ENCODE measurements at places on chromosomes 6 and 20.

DNA sequence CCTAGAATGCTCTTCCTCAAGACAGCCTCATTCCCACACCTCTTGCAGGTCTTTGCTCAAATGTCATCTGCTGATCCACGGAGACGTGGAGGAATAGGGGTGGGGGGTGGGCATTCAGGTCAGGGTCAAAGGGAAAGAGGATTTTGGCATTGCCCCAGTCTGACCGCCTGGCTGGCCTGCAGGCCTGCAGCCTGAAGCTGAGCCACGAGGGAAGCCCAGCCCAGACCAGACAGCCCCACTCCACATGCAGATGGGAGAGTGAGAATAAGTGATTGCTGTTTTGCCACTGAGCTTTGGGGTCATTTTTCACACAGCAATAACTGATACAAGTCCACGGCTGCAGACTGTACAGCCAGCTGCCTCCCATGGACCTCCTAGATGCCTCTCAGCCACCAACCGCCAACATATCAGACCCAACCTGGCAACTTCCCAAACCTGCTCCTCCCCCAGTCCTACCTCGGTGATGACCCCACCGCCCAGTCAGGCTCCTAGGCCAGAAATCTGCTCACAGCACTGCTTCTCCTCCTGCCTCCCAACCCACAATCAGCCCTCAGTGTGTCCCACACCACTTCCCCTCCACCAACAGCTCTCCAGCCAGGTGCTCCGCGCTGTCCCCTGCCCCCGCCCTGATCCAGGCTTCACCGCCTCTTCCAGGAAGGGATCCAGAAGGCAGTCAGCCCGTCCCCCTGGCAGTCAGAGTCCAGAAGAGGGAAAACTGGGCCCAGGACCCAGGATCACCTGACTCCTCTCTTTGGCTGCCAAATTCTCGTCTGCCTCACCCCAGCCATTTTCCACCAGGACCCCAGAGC is 14.0 kb downstream of the KIAA1755 start:
- no peak for DNase-seq

DNA sequence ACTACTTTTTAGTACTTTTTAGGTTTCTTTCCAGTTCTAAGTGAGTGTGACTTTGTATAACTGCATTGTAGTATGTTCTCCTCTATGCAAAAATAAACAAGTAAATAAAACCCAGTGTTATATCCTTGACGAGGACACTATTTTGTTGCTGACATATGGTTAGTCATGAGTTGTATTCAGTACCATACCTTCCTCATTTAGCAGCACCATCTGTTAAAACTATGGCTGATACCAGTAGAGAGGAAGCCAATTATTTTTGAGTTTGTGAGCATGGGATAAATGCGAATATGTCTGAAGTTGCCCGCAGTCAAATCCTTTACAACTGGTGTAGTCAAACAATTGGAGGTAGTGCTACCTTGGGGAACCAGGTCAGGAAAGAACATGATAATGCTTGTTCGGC is 74.1 kb downstream of the CDKAL1 start:
- DNase-seq = no peak

GRCh38 chr6:24080711-24081110 is 45.3 kb upstream of the NRSN1 start:
- no peak for DNase-seq

GRCh38 chr20:1734269-1734858 is 76.8 kb upstream of the SIRPG start:
- no peak for DNase-seq

DNA sequence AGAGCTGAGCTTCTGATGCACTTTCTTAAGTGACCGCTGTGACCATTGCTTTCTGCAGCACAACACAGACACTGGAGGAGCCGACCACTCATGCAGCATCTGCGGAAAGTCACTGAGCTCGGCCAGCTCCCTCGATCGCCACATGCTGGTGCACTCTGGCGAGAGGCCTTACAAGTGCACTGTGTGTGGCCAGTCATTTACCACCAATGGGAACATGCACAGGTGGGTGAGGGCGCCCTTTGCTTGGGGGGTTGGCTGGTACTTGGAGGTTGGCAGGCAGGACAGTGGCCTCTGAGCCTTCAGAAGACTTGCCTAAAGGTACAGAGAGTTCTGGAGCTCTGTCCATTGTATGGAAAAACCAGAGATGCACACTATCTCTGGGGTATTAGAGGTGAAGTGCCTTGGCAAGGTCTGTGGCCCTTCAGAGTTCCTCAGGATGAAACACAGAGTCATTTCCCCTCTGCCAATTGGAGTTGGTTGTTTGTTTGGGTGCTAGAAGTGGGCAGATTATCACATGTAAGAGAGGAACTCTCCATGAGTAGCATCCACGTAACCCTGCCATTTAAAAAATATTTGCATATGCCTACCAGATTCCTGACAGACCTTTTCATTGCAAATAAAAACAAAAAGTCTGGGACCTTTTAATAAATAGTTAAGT is 81.5 kb downstream of the RREB1 start:
- DNase-seq = no peak

GRCh38 chr6:74925683-74926082 is 280.2 kb downstream of the COL12A1 start:
- no peak for DNase-seq

GRCh38 chr6:143901885-143902750 is 37.8 kb downstream of the ZC2HC1B start:
- no peak for DNase-seq

DNA sequence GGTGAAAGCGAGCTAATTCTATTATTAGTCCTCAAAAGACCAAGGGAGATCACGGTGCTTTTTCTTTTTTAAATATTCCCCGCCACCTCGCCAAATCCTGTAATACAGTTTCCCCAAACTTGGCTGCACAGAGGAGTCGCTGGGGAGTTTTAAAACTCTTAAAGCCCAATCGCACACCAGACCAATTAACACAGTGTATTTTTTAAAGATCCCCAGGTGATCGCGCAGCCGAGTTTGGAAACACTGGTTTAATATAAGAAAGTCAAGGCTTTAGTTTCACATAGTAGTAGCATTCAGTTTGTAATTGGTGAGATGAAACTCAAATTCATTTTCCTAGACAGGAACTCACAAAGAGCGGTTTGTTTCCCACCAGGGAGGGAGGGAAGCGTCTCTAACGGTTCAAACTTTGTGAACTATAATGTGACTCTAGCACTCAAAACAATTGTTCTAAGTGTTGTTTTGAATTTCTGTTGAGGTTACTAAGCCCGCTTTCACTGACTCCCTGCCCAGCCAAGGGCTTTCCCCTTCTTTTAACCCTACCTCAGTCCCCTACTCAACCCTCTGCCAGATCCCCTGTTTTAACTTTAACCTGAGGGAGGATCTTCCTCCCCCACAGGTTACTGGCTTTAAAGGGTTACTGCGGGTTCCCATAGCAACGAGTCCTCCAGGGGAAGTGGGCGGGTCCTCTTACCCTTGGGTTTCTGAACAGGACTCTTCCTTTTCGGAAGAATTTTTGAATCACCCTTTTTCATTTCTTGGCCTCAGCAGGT is 25.7 kb upstream of the BTBD3 start:
- peak; percentile 55 for DNase-seq

- DNase-seq = no peak
Observed at GRCh38 chr6:1840491-1841121, 230.9 kb downstream of the FOXC1 start.

GRCh38 chr20:20761301-20761700 is 48.9 kb upstream of the RALGAPA2 start:
- DNase-seq = no peak

DNA sequence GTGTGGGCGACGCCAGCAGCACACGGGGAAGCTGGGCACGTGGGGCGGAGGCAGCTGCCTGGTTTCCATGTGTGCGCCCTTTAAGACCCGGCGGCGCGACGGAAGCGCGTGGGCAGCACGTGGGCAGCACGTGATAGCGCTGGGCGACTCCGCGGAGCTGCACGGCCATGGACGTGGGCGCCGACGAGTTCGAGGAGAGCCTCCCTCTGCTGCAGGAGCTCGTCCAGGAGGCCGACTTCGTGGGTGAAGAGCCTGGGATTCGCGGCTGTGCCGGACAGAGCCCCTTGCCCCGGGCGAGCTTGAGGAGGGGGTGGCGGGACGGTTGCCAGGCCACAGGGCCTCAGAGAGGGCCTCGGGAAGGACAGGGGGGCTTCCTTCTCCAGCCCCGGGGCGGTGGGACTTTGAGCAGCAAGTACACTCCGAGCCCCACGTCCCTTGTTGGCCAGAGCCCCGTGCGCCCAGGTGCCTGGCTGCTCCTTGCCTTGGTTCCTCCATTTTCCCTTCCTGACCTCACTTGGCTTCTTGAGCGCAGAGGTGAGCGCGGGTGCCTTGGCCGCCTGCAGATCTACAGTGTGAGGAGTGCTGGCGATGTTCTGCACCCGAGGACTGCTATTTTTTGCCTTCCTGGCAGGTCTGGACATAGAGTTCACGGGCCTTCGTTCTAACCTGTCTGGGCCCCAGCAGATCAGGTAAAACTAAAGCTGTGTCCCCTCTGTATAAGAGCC is at the start of gene PNLDC1:
TSS of gene PNLDC1 (plus strand) at position 136 of the 725 bp plus-strand sequence. CDS start at position 168, 32 bp downstream.
- DNase-seq = no peak

DNA sequence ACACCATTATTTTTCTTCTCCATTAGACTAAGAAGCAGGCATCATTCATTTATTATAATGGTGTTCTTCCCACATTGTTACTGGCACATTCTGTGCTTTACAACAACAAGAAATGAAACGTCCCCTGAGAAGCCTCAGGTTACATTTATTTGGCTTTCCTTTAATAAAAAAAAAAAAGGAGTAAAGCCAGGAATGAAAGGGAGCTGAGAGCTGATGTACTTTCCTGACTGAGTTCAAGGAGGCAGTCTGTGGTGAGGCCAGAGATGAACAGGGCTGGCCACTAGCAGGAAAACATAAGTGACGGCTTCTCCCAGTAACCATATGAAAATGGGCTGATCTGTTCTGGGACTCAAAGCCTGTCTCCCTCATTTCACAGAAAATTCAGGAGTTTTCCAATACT is 742.1 kb downstream of the MAFB start:
- DNase-seq = no peak

- no peak for DNase-seq
Observed at GRCh38 chr6:75347898-75348610, 63.5 kb upstream of the TMEM30A start.

DNA sequence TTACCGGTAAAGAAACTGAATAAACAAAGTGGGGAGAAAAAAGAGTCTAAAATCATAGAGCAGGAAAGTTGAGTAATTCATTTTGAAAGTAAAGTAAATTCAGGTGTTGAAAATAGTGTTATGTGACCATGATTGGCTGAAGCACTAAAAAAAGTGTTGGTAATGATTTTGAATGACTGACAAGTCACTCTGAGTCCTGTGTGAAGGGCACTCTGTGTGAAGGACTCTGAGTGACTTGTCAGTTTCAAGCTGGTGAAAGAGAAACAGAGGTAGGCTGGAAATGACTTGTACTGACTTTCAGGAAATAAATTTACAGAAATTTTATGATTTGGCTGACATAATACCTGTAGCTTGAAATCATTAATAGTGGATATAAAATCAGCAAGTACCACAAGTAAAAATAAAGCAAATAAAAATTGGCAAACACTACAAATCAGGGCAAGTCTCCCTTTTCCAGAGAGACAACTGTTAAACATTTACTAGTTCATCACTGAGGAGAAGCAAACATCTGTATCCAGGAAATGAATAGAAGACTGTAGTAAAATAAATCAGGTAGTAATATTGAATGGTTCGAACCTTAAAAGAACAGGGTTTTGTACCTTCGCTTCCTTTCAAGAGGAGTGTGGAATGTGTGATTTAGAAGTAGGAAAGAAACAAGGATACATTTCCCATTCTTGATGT is 630.6 kb downstream of the GRIK2 start:
- DNase-seq = no peak

GRCh38 chr6:56156643-56157042 is 90.7 kb downstream of the COL21A1 start:
- DNase-seq = no peak

DNA sequence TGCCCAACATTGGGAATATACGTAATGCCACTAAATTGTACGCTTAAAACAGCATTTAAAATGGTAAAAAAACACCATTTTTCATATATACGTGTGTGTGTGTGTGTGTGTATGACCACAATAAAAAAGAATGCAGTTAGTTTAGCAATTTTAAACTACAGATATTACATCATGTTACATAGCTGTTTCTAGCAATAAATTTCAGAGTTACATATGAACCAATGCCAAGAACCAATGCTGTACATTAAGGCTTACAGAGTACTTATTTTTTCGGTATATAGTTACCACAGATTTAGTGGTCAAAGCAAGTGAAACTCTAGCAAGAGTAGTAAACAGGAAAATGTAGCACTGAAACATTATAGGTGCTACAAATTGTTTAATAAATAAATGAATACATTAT is 119.3 kb downstream of the PDE10A start:
- no peak for DNase-seq

DNA sequence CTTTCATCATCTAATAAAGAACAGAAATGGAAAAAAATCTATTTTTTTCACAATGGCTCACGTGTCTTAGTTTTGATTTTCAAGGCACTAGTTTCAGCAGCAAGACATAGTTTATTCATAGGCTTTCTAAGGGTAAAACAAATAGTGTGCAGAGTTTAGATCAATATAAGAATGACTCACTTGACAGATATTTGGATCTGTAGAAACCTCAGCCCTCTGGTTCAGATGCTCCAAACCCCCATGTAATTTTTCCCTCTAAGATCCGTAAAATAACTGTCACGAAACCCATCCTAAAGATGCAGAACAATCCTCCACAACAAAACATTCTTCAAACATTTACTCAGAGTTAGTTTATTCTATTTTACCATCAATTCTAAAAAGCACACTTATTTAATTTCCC is 43.4 kb downstream of the IYD start:
- no peak for DNase-seq

- no peak for DNase-seq
Observed at GRCh38 chr6:143400258-143401067, 50.0 kb downstream of the ADAT2 start.

GRCh38 chr6:10375391-10375969 is 39.4 kb downstream of the TFAP2A start:
- DNase-seq = no peak

DNA sequence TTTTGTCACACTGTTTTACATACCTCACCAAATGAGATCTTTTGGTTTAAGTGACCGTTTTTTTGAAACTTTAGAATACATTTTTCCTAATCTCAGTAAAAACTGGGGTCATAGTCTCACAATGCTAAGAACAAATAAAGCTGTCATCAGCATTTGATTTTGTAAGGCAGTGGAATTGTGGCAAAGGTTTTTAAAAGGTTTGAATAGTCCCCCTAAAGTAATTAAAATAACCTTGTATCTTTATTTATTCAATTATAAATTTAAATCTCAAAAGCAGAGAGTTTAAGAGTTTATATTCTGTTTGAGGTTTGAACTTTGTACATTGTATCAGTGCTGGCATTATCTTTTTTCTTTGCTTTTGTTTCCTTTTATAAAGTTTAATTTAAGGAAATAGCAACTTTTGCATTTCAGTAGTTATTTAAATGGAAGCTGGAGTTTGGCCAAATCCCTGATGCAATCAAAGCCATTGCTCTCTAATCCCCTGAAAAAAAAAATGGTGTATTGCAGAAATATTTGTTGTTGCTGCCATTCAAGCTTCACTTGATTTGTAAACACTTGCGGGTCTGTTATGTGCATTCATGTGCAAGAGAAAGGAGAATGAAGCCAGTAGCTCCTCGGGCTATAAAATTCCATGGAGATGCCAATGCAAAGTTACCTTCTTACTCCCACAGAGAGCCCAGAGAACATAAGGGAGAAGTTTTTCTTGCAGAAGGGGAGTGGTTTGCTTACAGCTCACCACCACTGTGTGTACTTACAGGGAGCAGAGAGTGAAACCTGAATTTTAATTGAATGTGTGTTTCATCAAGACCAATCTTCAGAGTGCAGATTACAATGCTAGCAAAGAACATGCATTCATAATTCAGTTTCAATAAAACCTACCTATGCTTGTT is 391.8 kb downstream of the ARHGAP18 start:
- DNase-seq = no peak

GRCh38 chr6:170096803-170097504 is 193.9 kb downstream of the DLL1 start:
- DNase-seq = peak; percentile 17

Measured in liver (tissue), 10 donors.